ENCODE measurements at places on chromosomes 11 and 22.

GRCh38 chr11:45994371-45995341 lies 72.2 kb downstream of the LARGE2 start:
- DNase-seq = no peak

DNA sequence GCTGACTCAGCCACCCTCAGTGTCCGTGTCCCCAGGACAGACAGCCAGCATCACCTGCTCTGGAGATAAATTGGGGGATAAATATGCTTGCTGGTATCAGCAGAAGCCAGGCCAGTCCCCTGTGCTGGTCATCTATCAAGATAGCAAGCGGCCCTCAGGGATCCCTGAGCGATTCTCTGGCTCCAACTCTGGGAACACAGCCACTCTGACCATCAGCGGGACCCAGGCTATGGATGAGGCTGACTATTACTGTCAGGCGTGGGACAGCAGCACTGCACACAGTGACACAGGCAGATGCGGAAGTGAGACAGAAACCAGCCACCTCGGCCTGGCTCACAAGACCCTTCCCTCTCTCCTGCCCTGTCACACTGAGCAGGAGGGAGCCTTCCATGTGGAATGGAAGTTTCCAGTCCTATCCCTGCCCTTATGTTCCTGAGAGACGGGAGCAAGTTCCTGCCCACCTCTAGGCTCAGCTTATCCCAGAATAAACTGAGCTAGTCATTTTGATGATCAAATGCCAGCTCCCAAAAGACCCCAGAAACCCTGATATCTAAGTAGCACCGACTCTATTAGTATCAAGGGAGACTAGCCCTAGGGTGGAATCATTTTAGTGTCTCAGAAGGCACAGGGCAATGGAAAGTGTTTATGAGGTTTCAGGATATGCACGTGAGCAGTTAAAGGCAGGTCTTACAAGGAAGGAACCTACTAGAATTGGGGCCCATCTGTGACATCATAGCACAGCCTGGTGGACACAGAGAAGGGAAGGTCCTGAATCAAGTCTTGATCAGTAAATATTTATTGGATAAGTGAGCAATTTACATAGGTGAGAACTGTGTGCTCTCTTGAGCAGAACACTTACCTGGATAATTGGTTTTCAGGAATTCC lies 6.3 kb upstream of the IGLL5 start:
- no peak for DNase-seq

GRCh38 chr11:32032478-32032877 lies 58.4 kb upstream of the RCN1 start:
- DNase-seq = no peak

- no peak for DNase-seq
Measured at GRCh38 chr11:8192896-8193209, 24.0 kb upstream of the RIC3 start.

- no peak for DNase-seq
Measured at GRCh38 chr22:17985606-17986005, 38.8 kb downstream of the MICAL3 start.

GRCh38 chr11:34323601-34324000 lies 34.2 kb downstream of the ABTB2 start:
- no peak for DNase-seq

DNA sequence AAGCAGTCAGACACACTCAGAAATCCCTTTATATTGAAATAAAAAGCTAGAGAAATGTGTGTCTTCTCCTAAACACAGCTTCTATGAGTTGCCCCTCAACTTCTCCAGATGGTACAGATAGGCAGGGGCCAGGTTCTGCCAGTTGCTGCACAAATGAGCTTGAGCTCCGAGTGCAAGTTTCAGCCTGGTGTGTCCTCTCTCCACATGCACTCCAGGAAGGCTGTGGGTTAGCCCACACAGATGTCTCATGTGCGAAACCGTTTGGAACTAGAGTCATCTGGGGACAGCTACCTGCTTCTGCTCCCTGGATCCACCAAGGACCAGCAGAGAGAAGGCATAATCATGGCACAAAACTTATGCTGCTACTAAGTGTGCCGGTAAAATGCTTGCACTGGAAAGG lies 812.6 kb downstream of the OPCML start:
- no peak for DNase-seq

DNA sequence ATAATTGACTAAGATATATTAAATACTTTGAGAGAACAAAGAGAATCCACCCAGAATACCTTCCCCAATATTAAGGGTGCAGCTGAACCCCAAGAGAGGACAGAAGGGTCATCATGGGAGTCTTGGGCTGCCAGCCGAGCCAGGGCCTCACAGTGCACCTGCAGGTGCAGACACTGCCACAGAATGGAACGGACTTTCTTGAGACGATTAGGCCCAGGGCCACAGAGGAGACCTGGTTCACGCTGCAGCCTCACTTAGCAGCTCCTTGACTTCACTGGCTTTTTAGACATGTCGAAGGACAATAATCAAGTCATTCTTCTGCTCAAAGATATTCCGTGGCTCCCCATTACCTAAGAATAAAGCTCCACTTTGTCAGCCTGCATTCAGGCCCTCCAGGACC lies 100.6 kb downstream of the PHF21B start:
- no peak for DNase-seq

DNA sequence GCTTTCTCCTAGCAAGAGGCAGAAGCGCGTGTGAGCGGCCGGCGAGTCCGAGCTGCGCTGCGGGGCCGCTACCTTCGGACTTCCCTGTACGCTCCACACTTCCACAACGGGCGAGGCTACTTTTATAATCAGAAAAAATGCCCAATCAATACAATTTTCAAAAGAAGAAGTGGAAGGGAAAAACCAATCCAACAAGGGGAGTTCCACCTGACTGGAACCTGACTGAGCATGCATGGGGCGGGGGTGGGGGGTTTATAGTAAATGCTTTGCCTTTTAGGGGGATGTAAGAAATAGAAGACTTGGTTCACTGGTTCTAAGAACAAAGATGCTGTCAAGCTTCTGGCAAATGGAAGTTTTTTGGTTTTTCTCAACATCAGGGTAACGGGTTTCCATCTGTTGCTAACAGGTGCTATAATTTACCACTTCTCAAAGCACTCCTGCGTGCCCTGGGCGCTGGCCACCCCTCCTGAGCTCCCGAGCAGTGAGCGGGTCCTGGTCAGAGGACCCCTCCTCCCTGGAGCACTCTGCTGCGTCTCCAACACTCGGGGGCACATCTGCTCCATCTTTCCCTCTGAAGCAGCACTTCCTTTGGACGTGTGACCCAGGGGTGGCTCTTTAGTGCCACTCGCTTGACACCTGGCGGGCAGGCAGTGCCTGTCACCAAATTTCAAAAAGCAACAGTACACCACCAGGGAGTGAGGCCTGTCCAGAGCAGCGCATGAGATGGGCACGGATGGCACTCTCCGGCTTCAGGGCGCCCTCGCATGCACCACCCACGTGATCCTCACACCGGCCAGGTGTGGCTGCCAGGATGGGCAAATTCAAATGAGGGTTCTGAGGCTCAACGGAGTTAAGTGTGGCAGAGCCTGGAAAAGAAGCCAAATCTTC lies 21.6 kb upstream of the BID start:
- DNase-seq = no peak

- no peak for DNase-seq
Measured at GRCh38 chr11:11808992-11809615, 32.7 kb upstream of the USP47 start.

DNA sequence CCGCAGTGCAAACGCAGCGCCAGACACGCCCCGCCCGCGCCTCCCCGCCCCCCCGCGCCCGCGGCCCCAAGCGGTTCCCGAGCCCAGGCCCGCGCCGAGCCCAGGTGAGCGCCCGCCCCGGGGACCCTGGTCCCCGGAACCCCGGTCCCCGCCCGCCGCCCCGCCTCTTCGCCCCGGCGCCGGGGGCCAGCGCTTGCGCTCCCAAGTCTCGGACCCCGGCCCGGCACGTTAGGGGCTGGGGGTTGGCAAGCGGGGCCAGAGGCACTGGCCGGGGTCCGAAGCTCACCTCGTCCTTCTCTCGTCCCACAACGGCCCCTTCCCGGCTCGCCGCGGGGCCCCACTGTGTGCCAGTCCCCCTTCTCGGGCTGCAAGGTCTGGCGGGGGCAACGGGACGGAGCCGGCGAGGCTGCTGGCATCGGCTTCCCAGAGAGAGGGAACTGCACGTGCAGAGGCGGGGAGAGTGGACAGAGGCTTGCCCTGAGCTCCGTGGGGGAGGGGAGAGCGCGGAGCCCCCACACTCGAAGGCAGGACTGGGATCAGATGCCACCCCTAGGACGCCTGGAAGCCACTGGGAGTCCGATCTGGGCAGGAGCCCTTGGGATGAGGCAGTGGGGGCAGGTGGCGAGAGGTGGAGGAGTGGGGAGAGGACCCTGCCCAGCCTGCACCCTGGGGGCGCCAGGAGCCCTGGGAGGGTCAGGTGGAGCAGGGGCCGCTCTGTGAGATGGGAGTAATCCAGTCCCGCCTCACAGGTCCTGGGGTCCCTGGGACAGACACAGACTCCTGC lies 1.8 kb upstream of the AIFM3 start:
- no peak for DNase-seq

DNA sequence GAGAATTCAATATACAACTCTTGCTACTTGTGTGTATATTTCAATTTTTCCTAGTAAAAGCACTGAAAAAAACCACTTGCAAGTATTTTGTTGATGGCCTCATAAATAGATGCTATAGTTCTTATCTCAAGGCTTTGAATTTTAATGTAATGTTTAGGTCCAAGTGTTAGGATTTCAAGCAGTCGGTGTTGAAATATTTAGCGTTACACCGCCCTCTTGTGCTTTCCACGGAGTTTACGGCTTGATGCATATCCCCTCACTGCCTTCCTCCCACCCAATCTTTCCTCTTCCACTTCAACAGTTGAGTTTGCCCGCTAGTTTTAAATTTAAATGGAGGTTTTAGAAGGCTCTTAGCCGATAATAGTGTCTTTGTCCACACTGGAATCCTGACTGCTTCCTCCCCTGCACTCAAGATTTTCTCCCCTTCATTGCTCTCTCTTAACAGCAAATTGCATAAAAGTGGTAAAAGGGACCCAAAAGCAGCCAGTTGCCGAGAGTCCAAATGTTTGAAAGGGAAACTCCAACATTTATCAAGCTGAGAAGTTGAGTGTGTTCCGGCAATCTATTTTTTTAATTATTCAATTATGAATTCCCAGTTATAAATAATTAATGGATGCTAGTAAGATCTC lies 25.9 kb upstream of the HTATIP2 start:
- no peak for DNase-seq

- DNase-seq = no peak
Measured at GRCh38 chr22:26797910-26798309, 140.5 kb downstream of the MIAT start.

- DNase-seq = no peak
Measured at GRCh38 chr11:130214861-130215530, 55.4 kb downstream of the ST14 start.

- DNase-seq = no peak
Measured at GRCh38 chr22:39984746-39985145, 10.0 kb upstream of the FAM83F start.

DNA sequence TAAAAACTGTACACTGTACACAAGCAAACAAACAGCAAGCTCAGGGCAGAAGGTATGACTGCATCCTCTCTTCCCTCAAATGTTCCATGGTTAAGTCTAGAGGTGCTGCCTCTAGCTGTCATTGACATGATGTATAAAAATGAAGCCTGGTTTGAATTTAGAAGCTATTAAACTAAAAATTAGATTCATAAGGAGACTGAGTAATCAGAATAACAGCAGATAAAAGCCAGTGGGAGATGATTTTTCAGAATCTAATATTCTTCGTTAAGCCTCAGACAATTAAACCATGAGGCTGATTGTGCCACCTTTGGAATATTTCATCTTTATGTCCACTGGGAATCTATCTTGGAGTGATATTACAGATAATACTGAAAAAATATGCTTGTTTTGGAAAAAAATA lies 101.4 kb upstream of the ZC3H12C start:
- DNase-seq = no peak

GRCh38 chr11:62479631-62480201 lies 60.9 kb downstream of the SCGB1A1 start:
- DNase-seq = no peak

DNA sequence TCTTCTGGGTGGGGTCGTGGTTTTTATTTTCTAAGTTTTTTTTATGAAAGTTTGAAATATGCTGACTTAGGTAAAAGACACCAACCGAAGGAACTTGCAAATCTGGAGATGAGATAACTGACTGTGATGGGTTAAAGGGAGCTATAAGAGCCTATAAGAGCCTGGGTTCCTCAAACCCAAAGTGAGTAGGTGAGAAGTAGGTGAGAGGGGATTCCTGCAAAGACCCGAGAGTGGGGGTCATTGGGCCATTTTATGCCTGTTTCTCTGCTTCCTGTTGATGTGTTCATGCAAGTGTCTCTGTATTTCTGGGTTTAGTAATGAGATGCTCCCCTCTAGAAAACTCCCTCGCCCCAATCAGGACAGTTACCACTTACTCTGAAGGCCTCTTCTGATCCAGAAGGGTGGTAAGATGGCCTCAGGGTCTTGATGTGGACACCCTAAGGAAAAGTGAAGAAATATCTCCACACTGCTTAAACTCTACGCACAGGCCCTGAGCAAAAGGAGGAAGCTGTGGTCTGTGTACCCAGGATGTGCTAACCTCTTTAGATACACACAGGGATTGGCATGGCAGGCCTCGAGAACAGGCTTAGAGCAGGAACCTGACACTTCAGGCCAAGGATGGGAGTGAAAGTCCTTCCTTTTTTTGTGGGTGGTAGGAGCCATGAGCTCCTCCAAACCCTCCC lies 1.8 kb downstream of the FLI1 start:
- DNase-seq = no peak

GRCh38 chr11:106076171-106076918 lies 802 bp downstream of the KBTBD3 start:
- DNase-seq = peak; percentile 29

- DNase-seq = no peak
Measured at GRCh38 chr22:47588578-47588960, 826.1 kb downstream of the TBC1D22A start.

DNA sequence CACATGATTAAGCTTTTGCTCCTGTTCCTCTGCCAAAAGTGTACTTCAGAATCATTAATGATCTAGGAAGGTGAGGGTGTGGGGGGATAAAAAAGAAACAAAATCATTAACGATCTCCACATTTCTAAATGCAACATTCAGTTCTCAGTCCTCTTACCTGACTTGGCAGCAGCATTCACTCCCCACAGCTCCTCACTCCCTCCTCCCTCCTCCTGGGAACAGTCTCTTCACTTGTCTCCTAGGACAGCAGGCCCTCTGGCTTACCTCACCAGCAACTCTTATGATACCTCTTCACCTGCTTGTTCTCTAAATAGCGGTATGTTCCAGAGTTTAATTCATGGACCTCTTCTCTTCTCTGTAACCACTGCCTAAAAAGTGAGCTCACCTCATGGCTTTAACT lies 56.5 kb upstream of the APOA1 start:
- no peak for DNase-seq

GRCh38 chr11:79253280-79253679 lies 187.6 kb downstream of the TENM4 start:
- DNase-seq = peak; percentile 42

GRCh38 chr11:17354601-17354991 lies 3.0 kb downstream of the NCR3LG1 start:
- DNase-seq = peak; percentile 28

All from anterior cingulate cortex (tissue), 58 donors.